ENCODE measurements at places on chromosomes 5 and 9. TPM values are rescaled to one million over a fixed set of nuclear protein-coding genes. Genes with fewer than 3 reads are reported as not detected.

Gene TAS2R1
- total RNA-seq, result not detected

DNA sequence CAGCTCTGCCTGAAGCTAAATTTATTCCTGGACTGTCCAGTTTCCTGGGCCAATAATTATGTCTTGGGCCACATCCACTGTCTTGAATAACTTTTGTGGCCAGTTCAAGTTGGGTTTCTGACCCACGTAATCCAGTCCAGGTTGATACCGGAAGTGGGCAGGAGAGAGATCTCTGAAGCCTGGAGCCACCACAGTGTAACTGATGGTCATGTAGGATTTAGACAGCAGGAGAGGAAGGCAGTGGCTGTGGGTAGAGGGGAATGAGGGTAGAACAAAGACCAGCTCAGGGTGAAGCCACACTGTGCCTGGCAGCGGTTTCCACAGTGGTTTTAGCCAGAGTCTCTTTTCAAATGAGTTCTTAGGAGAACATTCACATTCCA is 30.2 kb downstream of the SH3PXD2B start:
- no peak for DNase-seq

GRCh38 chr5:91910655-91911054 is 527.5 kb upstream of the ARRDC3 start:
- DNase-seq, result no peak

- no peak for DNase-seq
Measured at GRCh38 chr9:75885652-75886051, 4.8 kb upstream of the PCSK5 start.

- DNase-seq, result no peak
Measured at GRCh38 chr5:168446983-168447619, 39.2 kb upstream of the RARS1 start.

Gene TMC1
- total RNA-seq, result 0.15 TPM

Gene HAVCR2
- 8.2 TPM for total RNA-seq

GRCh38 chr9:130576176-130576575 is 3.2 kb upstream of the FUBP3 start:
- no peak for DNase-seq

DNA sequence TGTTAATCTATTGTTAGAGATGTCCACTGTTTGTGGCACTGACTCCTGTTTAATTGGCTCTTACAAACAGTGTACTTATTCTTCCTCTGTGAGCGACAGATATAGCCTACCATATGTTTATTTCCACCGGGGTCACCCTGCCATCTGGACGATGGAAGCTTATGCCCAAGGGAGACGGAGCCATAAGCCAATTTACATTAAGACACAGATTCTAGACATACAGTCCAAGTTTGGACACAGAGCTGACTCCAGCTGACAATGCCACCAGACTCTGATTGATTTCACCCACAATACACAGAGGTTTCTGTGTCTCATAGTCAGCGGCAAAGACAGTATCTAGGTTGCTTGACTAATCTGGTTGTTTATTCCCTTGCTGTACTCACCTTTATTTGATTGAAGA is 198.9 kb downstream of the ENC1 start:
- DNase-seq, result no peak

- DNase-seq, result peak; percentile 78
Measured at GRCh38 chr9:86486891-86487837, 133.0 kb upstream of the TUT7 start.

Gene NOL8
- 33.9 TPM for total RNA-seq

Gene TNFSF15
- total RNA-seq, result 1.3 TPM

GRCh38 chr9:136626066-136626725 is 36.5 kb upstream of the EGFL7 start:
- no peak for DNase-seq

Gene SYK
- total RNA-seq, result 11.8 TPM

- DNase-seq, result no peak
Measured at GRCh38 chr5:86878250-86878649, 260.5 kb downstream of the COX7C start.

DNA sequence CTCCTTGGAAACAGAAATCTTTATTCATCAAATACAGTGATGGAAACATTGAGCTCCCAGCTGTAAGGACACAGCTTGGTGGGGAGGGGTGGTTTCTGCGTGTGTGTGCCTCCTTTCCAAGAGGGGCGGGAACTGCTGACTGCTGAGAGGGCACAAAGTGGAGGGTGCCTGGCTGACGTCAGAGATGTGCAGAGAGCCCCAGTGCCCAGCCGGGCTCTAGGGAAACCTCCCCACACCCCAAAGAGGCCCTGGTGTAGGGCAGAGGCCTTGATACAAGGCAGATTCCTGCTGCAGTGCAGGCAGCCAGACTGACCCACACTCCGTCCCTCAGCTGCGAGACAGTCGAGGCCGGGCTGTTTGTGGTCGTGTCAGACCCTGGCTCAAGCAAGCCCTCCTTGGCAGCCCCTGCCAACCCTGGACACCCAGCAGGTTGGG is 191.0 kb downstream of the CACNA1B start:
- DNase-seq, result no peak

DNA sequence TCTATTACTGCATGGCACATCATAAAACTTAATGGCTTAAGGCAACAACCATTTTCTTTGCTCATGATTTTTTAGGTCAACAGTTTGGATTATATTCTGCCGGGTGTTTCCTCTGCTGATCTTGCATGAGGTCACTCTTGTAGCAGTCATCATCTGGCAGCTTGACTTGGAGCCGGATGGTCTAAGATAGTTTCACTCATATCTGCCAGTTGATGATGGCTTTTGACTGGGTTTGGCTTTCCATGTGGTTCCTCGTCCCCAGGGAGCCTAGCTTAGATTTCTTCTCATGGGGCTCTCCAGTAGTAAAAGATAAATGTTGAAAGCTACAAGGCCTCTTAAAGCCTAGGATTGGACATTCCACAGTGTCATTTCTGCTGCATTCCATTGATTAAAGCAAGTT is 27.4 kb downstream of the LNPEP start:
- no peak for DNase-seq

DNA sequence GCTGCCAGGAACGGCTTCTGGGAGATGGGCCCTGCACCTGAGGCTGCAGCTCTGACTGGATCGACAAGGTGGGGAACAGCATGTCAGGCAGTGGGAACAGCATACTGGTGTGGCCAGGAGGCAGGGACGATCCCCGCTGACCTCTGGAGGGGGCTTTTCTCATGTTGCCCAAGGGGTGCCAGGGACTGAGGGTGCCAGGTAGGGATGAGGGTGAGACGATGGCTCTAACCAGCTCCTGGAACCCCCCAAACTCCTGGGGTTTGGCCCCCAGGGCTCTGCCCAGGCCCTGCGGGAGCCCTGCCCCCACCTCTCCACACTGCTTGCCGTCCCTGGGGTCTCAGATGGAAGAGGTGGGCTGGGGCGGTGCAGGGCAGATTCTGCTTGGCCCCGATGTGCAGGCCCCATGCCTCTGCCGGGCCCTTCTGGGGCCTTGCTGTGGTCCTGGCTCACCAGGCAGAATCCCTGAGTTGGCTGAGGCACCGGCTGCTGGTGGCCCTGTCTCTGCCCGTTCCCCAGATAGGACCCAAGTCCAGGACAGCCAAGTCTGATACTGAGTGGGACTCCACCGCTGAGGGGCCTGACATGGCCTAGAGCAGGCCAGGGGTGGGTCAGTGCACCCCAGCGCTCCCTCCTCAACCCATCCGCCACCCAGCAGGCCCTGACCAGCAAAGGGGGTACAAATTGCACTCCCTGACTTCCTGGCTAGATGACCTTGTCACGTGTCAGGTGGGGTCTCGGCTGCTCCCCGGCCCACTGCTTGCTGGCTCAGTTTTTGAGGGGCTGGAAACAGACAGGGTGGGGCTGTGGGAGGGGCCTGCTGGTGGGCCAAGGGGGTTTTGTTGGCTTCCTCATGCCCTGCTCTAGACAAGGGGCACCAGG is 28.4 kb upstream of the RNF130 start:
- DNase-seq, result no peak

Gene IER5L
- 17.4 TPM for total RNA-seq
